ENCODE measurements at places on chromosomes 1 and 21. TPM values are rescaled to one million over a fixed set of nuclear protein-coding genes. Genes with fewer than 3 reads are reported as not detected.

Gene UTS2
- total RNA-seq = not detected

Gene LCE3A
- not detected for total RNA-seq

Gene FAM72C
- 43.3 TPM for total RNA-seq

Gene IFI44L
- total RNA-seq = 79.7 TPM

Gene ARHGEF19
- total RNA-seq = 5.3 TPM

Gene BECN2
- total RNA-seq = not detected

Data from activated naive CD4-positive, alpha-beta T cell treated with anti-CD3 and anti-CD28 coated beads for 36 hours (primary cell).